ENCODE measurements at places on chromosomes 1 and 21.
A peak's percentile ranks its signal among the peaks of the same experiment; 100 is the strongest.

DNA sequence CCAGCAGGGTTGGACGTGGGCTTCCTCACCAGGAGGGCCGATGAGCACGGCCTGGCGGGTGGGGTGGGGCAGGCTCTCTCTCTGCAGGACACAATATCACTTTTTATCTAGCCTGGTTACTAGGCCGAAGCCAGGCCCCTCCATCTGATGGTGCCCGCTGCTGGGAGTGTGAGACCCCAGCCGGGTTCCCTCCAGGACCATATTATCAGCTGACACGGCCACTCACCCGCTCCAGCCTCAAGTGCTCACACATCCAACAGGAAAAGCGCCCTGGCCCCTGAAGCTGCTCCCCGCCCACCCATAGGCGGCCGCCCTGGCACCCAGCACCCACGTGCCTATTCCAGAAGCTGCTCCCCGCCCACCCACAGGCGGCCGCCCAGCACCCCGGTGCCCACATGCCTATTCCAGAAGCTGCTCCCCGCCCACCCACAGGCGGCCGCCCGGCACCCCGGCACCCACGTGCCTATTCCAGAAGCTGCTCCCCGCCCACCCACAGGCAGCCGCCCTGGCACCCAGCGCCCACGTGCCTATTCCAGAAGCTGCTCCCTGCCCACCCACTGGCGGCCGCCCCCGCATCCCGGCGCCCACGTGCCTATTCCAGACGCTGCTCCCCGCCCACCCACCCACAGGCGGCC is 5.0 kb downstream of the SLC19A1 start:
- DNase-seq = no peak

DNA sequence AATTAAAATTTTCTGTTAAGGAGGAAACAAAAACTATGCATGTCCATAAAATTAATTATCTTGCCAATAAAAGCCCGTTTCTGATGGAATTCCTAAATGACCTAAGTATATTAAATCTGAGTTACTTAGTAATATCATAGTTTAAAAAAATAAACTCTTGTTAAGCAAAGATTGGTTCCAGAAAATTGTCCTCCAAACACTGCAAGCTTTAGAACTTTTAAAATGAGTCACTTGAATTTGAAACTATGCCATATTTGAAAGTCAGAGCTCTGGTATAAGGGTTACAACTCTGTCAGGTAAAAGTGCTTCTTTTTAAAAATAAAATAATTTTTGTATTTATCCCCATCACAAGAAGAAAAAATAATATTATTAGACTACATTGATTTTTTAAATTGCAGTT is 409.5 kb downstream of the PLPP3 start:
- DNase-seq = no peak

- DNase-seq = no peak
Observed at GRCh38 chr1:103527331-103527730, 1.8 kb downstream of the RNPC3 start.

DNA sequence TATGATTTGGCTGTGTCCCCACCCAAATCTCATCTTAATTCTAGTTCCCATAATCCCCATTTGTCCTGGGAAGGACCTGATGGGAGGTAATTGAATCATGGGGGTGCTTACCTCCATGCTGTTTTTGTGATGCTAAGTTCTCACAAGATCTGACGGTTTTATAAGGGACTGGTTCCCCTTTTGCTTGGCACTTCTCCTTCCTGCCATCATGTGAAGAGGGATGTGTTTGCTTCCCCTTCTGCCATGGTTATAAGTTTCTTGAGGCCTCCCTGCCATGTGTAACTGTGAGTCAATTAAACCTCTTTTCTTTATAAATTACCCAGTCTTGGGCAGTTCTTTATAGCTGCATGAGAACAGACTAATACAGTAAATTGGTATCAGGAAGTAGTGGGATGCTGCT is 114.1 kb downstream of the ZNF648 start:
- no peak for DNase-seq

DNA sequence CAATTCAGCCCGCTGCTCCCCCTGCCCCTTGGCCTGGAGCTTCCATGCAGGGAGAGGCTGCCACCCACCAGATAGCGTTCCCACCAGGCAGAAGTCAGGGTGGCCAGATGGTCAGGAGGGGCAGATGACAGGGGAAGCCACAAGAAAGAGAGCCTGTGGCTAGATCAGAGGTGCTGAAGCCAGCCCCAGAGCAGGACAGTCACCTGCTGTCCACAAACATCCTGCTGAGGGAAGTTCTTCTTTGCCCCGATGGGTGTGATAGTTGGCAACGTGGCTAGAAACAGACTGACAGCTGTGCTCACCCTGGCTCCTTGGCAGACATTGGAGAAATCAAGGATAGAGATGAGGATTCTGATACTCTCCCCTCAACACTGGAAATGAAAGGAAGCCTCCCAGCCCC is 27.2 kb upstream of the SRP9 start:
- DNase-seq = no peak

GRCh38 chr21:45405819-45406762 is 1.1 kb downstream of the COL18A1 start:
- peak; percentile 87 for DNase-seq

DNA sequence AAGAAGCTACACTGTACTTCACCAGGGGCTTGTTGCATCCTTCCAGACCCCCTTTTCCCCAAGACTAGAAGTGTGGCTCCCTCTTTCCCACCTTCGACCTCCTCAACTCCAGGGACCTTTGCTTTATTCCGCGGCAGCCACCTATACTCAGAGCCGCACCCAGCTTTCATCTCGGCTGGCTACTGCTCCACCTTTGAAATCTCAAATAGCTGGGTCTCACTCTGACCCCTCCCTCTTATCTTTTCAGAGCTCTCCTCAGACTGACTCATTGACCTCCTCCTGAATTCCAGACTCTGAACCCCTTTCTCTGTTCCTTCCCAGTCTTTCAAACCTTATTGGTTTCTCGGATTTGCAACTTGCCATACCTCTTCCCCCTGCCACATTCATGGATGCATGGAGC is 144.7 kb upstream of the JUN start:
- no peak for DNase-seq

Measured in dermis microvascular lymphatic vessel endothelial cell (primary cell).